ENCODE measurements at places on chromosomes 3 and 15.

DNA sequence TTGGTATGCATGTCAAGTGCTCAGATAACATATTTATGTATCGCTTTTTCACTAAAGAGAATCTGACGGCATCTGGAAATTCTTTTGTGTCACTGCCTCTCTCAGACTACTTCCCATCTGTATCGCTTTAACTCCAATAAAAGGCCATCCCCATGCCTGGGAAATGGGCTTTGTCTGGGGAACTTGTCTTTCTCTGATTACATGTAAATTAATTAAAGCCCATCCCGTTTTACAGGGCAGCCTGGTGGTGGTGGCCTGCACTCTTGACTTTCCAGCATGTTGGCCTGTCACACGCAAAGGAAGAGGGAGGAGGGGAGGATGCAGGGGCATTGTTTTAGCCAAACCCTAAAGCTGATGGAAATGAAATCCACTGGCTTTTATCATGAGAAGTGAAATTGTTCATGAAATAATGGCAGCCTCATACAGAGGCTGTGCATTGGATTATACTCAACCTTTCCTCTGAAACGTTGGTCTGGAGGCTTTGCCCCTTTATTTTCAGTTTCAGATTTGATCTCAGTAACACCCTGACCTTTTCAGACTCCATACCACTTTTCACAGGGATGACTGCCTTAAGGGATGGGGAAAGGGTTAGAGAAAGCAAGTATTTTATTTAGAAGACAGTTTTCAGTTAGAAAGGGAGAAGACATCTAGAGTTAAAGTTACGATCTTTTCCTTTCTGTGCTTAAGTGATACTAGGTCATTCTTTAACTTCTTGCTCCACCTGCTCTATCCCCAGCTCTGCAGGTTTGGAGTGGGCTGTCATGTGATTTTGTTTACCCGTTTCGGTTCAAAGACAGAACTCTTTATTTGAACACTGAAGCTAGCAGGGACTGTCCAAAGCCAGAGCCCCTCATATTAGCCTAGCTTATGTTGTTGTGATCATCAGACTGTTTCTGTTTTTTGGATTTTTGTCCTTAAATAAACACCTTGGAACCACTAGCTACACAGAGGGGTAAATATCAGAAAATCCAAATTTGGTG, 94.6 kb upstream of the CTDSPL start:
- no peak for DNase-seq

DNA sequence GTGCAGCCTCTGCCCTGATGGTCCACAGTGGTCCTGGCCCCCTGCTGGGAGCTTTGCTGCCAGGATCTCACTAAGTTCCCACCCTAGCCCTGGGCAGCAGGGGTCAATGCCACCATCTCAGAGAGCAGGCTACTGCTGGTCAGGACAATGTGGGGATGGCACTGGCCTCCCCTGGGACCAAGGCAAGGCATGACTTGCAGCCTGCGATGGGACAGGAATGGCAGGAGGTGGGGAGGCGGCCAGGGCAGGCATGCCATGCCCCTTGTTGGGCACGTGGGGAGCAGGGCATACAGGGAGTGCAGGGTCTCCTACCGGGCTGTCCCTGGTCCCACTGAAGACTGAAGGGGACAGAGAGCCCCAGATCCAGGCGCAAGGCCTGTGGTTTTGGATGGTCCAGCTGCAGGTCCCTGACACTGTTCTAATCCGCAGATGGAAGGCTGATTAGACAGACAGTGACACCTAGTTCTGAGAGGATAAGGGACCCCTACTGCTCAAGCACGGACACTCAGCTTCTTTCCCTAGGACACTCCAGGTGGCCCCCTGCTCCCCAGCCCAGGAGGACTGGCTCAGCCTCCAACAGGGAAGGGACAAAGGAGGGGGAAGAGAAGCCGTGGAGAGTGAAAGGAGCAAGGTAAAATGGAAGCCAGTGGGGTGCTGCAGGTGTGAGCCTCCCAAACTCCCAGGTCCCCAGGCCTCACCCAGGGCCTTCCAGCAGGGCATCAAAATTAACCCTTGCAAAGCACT, 69.2 kb upstream of the RPL32 start:
- DNase-seq: no peak

GRCh38 chr3:71006810-71007785, 576.4 kb downstream of the FOXP1 start:
- no peak for DNase-seq

- DNase-seq: no peak
These were observed 1155.0 kb downstream of the ZPLD1 start for GRCh38 chr3:103589770-103590169.

DNA sequence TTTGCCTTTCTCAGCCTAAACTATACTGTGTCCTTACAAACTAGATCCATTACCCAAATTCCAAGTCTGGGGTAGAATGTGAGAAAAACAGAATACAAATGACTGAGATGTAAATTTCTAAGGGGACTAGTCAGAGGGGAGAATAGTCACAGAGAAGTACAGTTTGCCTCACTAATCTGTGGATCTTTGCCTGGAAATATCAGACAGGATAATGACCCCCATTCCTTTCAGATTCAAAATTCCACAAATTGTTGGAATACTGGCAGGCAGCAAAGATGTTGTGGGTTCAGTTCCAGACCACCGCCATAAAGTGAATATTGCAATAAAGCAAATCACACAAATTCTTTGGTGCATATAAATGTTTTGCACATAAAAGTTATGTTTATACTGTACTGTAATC, 762.8 kb upstream of the NR2F2 start:
- no peak for DNase-seq

DNA sequence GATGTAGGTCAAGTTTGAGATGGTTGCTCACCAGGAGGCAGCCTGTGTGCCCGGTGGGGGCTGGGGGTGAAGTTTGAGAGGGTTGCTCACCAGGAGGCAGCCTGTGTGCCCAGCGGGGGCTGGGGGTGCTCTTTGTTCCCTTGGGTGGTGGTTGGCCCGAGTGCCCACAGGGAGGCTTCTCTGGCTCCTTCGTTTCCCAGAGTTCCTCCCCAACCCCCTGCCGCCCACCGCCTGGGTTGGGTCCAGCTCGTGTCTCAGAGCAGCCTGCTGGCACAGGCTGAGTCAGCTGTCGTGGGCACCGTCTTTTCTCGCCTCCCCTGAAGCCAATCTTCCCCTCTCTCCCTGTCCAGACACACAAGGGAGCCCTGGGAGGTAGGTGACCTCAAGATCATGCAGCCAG, 3.1 kb downstream of the APBA2 start:
- DNase-seq: no peak

- no peak for DNase-seq
These were observed 423.4 kb upstream of the UBE2E2 start for GRCh38 chr3:22779737-22780136.

DNA sequence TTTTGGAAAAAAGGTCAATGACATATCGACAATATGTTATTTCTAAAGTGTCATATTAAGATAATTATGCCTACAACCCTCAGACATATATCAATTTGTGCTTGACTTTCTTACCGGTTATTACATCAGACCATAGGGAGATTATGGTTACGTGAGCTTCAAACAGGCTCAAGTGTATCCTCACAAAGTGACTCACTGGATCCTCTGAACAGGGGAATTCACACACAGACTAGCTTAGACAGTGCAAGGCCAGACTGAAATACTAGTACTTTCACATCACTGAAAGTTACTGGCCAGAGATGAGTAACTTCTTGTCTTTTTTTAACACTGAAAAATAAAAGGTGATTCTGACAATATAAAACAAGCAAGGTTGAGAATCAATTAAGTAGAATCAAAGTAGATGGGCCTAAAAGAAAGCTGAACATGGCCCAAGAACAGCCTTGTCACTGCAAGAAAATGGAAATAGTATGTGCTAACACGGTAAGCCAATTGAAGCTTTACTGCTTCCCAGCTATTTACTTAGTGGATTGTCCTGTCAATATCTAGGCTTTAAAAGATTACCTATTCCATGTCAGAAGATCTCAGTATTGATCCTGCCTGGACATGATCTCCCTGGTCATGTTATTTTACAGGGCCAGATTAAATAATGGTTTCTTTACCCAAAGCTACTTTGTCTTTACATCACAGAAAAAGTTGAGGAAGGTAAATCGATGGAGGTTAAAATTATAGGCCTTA, 848.6 kb downstream of the ROBO1 start:
- DNase-seq: no peak

DNA sequence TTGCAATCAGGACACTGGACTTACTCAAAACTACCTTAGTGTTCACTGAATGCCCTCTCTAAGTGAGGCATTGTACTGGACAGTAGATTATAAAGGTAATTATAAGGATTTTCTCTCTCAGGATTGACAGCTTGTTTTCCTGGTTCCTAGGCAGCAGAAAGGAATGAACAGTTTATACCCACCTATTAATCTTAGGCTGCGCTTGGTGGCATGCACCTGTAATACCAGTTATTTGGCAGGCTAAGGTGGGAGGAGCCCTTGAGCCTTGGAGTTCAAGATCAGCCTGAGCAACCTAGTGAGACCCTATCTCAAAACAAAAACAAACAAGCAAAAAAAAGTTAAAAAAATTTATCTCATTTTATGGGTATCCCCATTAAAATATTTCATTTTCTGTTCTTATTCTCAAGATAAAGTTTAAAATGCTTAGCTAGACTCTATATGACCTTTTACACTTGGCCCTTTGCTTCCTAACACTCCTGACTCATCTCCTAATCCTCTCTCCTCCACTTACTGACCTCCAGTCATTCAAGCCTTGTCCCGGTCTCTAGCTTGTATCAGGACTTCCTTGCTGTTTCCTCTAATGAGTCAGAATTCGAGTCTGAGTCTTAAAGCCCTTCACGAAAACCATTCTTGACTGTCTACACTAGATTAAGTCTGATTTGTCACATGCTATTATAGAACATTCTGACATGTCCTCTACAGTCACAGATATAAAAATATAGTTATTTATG, 348.6 kb downstream of the NLGN1 start:
- no peak for DNase-seq

DNA sequence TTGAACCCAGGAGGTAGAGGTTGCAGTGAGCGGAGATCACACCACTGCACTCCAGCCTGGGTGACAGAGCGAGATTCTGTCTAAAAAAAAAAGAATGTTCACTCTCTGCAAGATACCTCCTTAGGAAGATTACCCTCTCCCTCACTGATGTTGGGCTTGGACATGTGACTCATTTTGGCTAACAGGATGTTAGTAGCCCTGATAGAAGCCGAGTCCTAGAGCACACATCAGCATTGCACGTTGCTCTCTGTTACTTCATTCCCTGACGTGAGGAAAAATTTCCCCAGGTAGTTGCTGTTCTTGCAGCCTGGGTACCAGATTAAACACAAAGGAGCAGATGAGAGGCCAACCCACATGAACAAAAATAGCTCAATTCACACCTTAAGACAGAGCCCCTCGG, 78.1 kb upstream of the PRICKLE2 start:
- no peak for DNase-seq

DNA sequence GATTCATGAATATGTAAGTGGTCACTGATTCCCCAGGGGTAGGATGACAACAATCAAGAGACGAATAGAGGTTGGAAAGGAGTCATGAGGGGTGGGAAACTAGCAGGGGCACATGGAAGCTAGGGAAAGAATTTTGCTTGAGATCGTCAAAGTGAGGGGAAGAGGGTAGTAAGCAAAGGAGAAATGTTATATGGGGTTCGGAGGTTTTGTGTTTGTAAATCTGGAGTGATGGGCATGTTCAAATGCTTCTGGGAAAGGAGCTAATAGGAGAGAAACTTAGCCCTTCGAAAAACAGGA, 7.9 kb downstream of the RPL14 start:
- DNase-seq: no peak
